ENCODE measurements at places on chromosomes 5 and 9.

DNA sequence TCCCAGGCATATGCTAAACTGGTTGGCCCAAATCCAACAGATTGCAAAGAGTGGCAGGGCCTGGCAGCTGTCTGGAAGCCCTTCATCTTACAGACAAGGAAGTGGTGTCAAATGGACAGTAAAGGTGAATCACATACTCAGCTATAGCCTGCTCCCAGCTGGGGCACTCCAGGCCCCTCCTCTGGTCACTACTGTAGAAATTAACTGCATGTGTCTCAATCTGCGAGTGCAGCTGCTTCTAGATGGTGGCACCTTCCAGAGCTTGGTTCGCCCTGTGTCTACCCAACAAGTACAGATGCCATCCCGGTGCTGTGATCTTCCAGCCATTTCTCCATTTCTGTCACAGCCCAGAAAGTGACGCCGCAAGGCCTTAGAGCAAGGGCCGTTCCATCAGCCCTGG is 50.2 kb downstream of the OTULIN start:
- no peak for DNase-seq

- no peak for DNase-seq
These were observed 10.5 kb downstream of the ARSK start for GRCh38 chr5:95565280-95565920.

DNA sequence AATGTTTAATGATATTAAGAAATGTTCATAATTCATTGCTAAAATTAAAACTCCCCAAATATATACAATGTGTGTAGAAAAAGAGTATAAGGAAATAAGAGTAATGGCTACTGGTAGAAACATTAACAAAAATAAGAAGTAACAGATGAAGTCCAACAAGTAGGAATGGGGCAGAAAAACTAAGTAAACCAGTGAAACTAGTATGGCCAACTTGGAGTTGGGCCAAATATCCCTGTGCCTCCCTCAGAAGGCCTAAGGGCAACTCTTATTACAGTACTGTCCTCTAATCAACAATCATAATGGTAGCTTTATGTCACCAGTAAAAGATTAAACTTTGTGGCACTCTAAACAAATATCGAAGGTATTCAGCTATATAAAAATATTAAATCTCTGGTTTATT is 93.5 kb downstream of the SSBP2 start:
- no peak for DNase-seq

DNA sequence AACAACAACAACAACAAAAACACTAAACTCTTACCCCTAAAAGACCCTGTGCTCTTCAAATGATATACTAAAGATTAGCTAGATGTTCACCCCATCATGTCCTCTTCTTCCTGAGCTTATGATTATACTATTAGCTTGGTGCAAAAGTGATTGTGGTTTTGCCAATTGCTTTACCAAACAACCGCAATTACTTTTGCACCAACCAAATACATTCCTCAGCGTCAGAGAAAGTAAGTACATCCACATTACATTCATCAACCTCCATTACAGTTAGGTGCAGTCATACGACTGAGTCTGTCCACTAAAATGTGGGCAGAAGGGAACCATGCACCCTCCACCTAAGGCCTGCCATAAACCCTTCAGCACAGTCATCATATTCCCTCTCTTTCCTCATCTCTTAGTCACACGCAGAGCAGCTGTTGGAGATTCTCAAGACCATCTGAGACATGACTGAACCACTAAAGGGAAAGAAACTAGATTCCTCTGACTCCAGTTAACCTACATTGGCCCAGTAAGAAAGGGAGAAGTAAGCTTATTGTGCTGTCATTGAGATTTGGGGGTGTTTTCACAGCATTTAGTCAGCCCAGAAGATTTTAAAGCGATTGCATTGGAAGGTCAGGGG is 181.6 kb upstream of the TLE4 start:
- DNase-seq: no peak

DNA sequence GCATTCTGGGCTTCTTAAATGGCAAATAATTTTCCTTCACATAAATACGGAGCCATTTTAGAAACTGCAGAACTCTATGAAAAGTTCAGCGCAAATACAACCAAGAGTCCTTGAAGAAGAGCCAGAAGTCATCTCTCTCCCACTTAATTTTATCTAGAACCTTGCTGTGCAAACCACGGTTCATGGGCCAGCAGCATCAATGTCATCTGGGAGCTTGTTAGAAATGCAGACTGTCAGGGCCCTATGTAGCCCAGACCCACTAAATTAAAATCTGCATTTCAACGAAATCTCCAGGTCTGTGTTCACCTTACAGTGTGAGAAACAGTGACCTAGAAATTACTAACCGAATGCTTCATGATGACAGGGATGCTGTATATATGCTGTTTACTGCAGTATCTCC is 12.2 kb downstream of the EFNA5 start:
- no peak for DNase-seq

DNA sequence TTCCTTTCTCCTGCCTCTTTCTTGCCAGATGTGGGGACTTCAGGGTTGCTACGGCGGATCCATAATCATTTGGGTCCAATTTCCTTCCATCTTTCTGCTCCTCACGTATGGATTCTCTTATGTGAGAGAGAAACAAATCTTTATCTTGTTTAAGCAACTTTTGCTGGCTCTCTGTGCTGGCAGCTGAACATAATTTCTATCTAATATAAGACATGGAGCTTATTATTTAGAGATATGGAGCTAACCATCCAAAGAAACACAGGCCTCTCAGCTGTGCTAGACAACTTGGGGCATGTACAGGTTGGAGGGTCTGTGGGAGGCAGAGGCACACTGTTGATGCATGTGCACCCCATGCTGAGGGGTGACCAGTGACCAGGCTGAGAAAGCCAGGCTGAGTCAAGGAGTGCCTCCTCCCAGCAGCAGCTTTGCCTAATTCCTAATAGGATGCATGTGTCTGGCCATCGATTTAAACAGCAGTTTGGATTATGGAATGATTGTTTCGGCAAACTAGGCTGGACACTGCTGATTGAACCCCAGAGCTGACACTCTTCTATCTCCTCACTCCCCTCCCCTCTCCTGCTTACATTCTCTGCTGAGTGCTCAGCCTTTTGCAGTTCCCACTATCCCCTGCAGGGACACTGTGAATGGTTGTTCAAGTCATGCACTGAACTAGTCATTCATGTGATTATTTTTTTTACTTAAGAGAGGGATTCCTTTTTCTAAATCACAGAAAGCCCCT is 195.8 kb downstream of the ERCC6L2 start:
- DNase-seq: peak; percentile 43

GRCh38 chr5:129988453-129988852 is 84.2 kb downstream of the CHSY3 start:
- no peak for DNase-seq

Data from NB4 (cell line).